ENCODE measurements at places on chromosomes 5 and 9. TPM values are rescaled to one million over a fixed set of nuclear protein-coding genes. Genes with fewer than 3 reads are reported as not detected.

Gene NDUFA8
- 73.7 TPM for polyA plus RNA-seq

Gene SLC6A3
- polyA plus RNA-seq = not detected

Gene ADAMTS16
- polyA plus RNA-seq = not detected

Gene F12
- polyA plus RNA-seq = 0.57 TPM

Gene FBXL17
- 7.6 TPM for polyA plus RNA-seq

GRCh38 chr9:6873857-6874256, 116.1 kb downstream of the KDM4C start:
- DNase-seq = no peak

- no peak for DNase-seq
Observed at GRCh38 chr9:88106492-88106891, 31.8 kb downstream of the SPATA31C2 start.

DNA sequence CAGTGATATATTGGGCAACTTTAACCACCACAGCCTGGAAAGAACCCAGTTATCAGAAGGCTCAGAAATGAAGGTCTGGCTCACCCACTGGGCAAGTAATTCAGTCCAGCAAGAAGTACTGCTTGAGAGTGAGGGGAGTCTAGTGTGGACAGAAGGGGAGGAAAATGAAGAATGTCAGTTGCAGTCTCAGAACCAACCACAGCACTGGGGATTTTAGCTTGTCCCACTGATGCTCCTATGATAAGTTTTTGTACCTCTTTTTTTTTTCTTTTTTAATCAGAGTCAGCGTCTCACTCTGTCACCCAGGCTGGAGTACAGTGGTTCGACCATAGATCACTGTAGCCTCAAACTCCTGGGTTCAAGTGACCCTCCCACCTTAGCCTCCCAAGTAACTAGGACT, 9.4 kb upstream of the CD72 start:
- no peak for DNase-seq

DNA sequence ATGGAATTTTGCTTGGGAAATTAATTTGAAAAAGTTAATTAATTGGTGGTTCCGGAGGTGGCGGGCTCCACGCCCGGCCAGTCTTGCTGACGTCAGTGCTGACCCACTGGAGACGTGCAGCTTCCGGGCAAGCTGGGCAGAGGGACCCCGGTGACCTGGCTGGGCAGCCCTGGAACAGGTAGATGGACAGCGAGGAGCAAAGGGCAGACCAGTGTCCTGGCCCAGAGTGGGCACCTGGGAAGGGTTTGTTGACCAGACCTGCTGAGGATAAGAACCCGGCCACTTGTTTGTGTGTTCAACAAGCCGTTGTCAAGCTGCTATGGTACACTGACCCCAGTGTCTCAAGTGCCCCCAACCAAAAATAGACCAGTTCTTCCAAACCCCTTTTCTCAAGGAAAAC, 17.5 kb downstream of the CXXC5 start:
- no peak for DNase-seq

- no peak for DNase-seq
Observed at GRCh38 chr5:106094204-106094607, 1576.5 kb downstream of the EFNA5 start.

DNA sequence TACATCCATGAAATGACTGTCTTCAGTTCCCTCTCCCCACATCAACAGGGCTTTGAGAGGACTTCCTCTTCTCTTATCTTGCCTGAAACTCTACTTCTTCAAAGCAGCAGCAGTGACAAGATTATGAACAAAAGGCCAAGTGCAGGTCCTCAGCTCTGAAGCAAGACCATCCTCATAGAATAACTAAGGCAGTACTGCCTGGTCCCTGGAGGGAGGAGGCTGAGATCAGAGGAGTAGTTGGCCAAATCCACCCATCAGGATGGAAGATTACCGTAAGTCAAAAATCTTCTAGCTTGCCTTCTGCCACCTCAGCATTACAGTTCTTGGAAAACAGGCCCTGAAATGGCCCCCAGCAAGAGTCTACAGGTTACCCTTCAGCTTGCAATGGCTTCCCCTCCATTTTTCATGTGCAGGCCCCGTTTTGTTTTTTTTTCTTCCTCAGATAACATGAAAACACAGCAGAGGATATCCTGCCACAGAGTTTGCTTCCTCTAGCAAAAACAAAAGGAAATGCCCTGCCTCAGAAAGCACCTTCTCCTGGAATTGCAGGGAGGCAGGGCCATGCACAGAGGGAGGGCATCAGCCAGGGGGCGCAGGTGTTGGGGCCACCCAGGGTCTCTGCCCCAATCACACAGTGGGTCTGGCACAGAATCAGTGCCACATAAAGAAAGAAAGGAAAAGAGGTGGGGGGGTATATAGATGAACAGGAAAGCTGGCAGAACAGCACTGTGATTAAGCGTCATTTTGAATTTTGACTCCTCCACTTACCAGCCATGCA, 40.0 kb downstream of the KLHL3 start:
- no peak for DNase-seq
